ENCODE measurements at places on chromosomes 16 and 17. TPM values are rescaled to one million over a fixed set of nuclear protein-coding genes. Genes with fewer than 3 reads are reported as not detected.

Gene PPY
- total RNA-seq, result not detected

DNA sequence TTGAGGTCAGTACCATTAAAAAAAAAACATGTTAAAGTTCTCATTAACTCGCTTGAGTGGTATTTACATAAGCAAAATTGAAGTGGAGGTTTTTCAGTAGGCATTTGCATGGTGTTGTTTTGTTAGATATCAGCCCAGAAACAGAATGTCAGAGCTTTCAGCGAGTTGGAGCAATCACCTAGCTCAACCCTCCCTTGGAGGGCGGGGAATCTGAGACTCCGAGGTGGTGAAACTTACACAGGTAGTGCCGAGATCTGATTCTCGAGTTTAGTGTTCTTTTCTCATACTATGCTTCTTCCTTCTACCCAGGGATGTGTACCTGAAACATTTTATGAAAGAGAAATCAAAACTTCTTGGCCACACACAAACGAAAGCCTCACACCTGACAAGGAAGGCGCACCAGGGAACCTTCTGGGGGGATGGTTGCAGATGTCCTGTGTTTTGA is 6.6 kb downstream of the SEC14L1 start:
- DNase-seq, result no peak

DNA sequence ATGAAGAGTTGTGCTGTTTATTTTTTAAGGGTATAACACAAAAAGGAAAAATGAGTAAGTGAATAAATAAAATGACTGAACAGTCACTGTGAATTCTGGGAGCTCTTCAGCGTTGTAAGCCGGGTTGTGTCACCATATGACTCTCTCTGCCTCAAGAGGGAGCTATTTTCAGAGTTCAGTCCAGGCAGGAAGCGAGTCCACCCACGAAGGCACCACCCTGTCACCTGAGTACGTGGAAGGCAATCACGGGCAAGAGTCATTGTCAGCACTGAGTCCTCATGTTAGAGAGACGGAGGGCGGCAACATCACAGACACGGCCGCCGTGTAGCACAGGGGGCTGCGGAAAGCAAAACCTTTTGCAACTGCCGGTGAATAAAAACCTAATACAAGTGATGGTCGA is 227.6 kb downstream of the UTP18 start:
- peak; percentile 27 for DNase-seq

DNA sequence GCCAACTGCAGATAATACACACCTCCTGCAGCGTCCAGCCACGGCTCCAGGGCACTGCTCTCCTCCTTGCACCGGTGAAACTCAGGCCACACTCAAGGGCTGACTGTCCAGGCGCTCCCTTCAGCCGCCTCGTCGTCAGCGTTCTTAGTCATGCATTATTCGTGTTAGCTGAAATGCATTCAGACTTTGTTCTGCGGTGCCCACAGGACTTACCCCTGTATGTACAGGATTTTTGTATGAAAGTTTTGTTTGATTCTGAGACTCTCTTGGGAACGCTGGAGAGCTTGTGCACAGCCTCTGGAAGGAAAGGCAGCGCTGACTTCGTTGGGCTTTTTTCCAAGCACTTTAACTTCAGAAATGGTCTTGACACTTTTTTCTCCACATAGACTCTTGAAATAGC is 22.1 kb downstream of the CIBAR2 start:
- no peak for DNase-seq

Gene TMEM11
- 21.4 TPM for total RNA-seq

DNA sequence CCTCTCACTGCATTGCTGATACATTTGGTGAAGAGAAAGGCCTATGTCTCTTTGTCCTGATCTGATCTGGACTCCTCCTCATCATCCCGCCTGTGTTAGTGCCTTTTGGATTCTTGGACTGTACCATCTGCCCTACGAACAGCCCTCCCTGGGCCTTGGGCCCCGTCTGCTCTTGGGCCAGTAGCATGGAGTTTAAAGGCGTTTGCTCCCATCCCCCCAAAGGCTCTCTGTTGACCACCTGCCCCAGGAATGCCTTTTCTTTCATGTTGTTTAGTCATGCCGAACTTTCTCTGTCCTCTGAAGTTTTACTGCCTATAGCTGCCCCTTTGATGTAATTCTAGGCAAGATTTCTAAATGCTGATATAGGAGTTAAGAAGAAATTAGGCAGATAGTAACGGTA is 30.9 kb upstream of the MEAK7 start:
- no peak for DNase-seq

DNA sequence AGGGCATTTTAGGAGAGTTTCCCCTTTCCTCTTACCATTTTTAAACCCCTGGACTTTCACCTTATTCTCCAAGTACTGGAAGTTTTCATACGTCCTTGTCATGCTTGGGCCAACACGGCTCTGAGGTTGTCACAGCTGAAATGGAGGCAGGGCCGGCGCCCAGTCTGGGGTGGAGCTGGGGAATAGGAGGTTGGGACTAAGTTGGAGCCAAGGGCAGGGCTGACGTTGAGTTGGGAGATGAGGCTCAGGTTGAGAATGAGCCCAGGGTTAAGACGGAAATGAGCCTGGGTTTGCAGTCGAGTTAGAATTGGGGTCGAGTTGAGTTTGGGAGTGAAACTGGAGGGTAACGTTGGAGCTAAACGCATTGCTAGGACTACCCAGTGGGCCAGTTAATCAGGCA is 1.3 kb downstream of the CLEC10A start:
- no peak for DNase-seq

DNA sequence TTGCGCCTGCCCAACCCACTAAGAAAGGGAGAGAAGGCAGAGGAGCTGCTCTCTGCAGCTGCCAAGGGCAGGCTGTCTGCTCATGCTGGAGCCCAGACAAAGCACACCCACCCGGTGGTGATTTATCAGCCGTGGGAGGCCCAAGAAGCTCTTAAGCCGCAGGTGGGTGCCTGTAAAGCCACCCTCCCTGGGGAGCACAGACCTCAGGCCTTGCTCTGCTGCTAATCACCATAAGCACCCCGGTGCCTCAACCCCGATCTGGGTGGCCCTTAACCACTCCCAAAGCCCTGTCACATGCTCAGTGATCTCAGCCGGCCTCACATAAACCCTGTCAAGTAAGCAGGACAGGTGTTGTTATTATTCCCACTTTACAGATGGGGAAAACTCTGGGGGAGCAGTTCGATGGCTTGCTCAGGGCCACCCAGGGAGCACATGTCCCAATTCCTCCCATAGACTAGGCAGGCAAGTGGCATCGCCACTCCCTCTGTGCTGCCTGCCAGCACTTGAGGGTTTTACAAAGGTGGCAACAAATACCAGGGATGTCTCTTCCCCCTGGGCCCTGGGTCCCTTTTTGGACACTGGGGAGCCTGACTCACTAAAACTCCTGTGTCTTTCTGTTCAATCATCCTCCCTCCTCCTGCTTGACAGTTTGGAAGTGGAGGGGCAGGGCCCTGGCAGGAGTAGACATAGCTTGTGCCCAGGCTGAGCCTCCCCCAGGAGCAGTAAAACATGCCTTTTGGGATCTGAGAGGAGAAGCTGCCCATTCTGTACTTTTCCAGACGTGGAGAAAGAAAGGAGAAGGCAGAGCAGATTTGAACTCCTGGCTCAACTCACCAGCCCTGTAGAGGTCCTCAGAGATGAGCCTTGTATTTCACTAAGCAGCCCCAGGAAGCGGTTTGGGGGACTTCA is 299.3 kb downstream of the SOX9 start:
- no peak for DNase-seq

- no peak for DNase-seq
Observed at GRCh38 chr16:709566-710499, 4.2 kb upstream of the FBXL16 start.

DNA sequence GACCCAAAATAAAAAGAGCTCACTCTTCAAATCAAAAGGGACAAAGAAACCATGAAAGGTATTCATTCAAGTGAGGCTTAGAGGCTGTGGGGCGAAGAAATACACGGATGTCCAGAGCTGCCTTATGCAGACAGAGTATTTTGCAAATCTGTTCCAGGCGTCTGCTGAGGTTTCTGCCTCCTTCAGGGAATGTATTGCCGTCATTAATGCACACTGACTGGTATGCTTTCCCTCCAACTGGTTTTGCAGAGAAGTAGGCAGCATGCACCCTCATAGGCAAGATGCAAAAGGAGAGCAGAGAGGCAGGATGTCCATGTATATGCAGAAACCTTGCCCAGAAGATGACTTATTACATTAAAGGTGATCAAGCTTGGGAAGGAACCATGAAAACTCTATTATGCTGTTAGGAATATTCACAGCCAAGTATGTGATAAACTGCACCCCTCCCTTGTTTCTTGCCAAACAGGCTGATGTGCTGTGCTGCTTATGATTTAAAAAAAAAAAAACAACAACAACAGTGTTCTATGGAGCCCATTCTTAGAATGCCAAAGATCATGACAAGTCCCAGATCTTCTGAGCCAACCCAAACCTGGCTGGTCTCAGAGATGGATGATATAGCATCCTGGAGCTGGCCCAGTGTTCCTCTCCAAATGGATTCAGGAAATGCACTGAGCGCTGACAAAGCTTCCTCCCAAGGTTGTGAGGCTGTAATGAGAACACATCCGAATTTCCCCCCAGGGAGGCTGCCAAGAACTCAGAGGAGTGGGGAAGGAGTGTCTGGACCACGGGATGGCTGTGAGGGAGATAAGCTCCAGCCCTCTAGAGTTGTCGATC is 77.6 kb upstream of the HLF start:
- DNase-seq, result no peak

DNA sequence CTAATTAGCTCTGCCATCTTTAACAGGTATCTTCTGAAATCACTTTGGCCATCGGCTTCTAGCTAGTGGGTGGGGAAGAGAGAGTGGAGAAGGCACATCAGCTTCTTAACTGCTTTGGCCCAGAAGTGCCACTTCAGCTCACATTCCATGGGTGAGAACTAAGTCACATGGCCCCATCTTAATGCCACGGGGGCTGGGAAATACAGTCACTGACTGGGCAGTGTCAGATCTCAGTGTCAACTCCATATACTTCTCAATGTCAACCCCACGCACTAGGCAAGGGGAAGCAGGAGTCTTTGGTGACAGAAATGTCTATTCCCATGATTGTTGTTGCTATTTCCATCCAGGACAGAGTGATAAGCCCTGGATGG is 29.4 kb downstream of the CCR7 start:
- no peak for DNase-seq

GRCh38 chr16:75957870-75958269 is 231.6 kb upstream of the CPHXL start:
- DNase-seq, result no peak

DNA sequence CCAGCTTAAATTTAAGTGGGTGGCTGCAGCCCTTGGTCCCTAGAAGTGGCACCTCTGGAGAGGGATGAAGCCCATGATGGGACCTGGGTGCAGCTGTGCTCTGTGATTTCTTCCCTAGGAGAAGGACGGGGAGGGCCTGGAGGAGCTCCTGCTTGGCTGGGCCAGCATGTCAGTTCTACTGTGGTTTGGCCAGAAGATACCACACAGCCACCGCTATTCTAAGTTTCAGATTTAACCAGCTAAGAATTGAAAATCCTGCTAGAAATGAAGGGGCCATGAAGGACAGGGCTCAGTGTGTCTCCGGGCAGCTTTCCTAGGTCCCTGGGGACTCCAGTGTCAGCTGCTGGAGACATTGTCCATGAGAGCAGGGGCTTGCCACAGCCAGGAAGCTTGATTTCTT is 9.7 kb downstream of the RAP1GAP2 start:
- no peak for DNase-seq
